ENCODE measurements at places on chromosomes 16 and 17.
A peak's percentile ranks its signal among the peaks of the same experiment; 100 is the strongest.

GRCh38 chr17:20174588-20175265 lies 165.6 kb downstream of the SPECC1 start:
- H3K36me3 ChIP-seq, result no peaks in the 10 kb centered on the region
- H3K4me3 ChIP-seq, result no peak overlapping the region

DNA sequence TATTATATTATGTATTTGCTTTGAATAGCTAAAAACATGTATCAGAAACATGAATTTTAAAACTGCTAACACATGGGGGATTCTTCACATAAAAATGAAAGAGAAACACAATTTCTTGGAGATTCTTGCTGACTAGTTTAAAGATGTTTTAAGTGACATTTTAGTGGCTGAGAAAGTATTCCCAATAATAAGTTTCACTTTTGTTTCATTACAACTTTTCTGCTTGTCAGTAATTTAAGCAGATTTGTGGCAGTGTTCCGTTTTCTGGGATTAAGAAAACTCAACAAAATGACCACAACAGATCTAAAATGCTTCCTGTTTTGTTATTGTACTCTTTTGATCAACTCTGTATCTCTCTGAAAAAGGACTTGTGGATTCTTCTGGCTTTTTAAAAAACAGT lies 75.9 kb downstream of the NLK start:
- H3K27me3 ChIP-seq, result no peaks in the 10 kb centered on the region
- no peaks in the 10 kb centered on the region for H3K36me3 ChIP-seq
- no peak overlapping the region for H3K27ac ChIP-seq
- H3K4me1 ChIP-seq, result no peaks in the 10 kb centered on the region

DNA sequence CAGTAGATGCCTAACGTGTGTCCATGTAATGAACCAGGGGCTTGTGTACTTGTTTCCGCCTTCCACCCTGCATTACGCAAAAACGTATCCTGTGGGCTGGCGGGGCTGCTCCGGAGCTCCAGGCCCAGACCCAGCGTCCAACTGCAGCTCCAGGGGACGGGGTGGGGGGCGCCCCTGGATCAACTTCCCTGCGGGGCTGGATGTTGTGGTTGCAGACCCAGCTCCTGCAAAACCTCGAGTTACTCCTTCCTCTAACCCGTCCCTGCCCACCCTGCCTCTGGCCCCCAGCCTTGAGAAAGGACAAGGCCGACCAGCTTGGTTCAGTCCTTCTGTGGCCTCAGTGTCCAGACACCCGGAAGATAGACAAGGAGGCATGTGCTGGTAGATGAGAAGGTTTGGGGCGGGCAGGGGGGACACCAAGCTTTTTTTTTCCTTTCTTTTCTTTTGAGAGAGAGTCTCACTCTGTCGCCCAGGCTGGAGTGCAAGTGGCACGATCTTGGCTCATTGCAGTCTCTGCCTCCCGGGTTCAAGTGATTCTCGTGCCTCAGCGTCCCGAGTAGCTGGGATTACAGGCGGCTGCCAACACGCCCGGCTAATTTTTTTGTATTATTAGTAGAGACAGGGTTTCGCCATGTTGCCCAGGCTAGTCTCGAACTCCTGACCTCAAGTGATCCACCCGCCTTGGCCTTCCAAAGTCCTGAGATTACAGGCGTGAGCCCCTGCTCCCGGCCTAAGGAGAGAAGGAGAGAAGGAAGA lies 731 bp upstream of the EXOC7 start:
- DNase-seq, result no peak
- H3K4me3 ChIP-seq, result peak overlapping the region; percentile 98
- H3K27ac ChIP-seq, result peak overlapping the region; percentile 71
- no peaks in the 10 kb centered on the region for H3K27me3 ChIP-seq

GRCh38 chr16:75617121-75617520 lies 6.0 kb downstream of the ADAT1 start:
- H3K4me3 ChIP-seq, result no peak overlapping the region
- no peak for DNase-seq
- H3K27me3 ChIP-seq, result no peaks in the 10 kb centered on the region
